ENCODE measurements at places on chromosomes 12 and 14. TPM values are rescaled to one million over a fixed set of nuclear protein-coding genes. Genes with fewer than 3 reads are reported as not detected.

RNASE3 gene
- total RNA-seq: not detected

TDRD9 gene
- total RNA-seq: 1.1 TPM

ETFRF1 gene
- total RNA-seq: 31.0 TPM

NPFF gene
- not detected for total RNA-seq

ATF7 gene
- 36.5 TPM for total RNA-seq

PPP1R1A gene
- not detected for total RNA-seq

TRIM9 gene
- total RNA-seq: 0.43 TPM

Data from thoracic aorta endothelial cell (primary cell).